Stimulated activated CD8-positive, alpha-beta memory T cell treated with anti-CD3 and anti-CD28 coated beads, Interleukin-15, amount 100 ng/mL, for 4 hours (primary cell): ENCODE measurements at places on chromosomes 4 and X.

DNA sequence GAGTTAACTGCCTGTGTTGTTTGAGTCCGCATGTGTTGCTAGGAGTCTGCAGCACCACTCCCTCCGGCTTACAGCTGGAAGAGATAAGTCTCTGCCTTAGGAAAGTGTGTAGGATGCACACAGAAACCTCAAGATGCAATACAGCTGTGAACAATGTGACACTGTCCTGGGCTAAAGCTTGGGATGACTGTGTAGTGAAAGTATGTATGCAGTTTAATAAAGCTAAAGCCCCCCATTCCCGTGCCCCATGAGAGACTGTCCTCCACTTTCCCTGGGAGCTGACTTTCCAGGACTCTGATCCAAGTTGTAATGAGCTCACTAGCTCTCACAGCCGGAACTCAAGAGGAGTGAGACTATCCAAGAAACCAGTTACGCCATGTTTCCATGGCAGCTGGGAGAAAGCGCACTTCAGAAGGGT, 156.6 kb upstream of the FTHL17 start:
- DNase-seq, result no peak

GRCh38 chr4:116480546-116480945, 604.8 kb downstream of the TRAM1L1 start:
- no peak for DNase-seq

DNA sequence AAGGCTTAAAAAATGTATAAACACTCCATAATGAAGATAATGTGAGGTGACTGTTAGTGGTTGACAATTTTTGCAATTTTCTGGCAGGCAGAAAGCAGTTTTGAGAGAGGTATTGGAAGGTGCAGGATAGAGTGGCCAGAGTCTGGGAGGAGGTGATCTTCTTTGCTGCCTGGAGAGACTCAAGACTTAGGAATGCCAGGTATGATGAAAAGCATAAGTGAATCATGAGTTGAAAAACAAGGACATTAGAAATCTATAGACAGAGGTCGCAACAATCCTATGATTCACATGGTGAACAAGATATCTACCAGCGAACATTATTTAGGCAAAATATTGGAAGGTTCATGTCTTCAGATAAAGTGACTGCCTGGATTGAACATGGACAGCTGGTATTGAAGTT, 118.5 kb downstream of the CFAP299 start:
- no peak for DNase-seq

- no peak for DNase-seq
Observed at GRCh38 chrX:54495814-54496516, at the start of gene FGD1. Gene FGD1 (minus strand): TSS chrX:54496234. CDS start chrX:54495432, 802 bp downstream.

DNA sequence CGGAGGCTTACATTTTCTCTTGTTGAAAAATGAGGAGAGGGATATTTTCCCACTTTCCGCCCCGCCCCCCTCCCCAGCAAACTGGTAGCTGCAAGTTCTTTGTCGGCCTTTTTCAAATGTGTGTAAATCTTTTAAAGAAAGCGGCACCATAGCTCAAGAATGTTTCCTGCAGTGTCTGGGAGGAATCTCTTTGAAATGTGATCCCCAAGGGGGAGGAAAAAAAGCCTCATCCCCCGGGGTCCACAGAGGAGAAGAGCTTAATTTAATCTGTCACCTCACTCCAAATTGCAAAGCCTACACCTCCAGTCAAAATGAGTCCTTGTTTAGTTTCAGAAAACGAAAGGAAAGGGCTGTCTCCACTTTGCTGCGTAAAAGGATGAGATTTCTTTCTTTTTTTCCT, 34.8 kb downstream of the ASMT start:
- DNase-seq, result no peak

DNA sequence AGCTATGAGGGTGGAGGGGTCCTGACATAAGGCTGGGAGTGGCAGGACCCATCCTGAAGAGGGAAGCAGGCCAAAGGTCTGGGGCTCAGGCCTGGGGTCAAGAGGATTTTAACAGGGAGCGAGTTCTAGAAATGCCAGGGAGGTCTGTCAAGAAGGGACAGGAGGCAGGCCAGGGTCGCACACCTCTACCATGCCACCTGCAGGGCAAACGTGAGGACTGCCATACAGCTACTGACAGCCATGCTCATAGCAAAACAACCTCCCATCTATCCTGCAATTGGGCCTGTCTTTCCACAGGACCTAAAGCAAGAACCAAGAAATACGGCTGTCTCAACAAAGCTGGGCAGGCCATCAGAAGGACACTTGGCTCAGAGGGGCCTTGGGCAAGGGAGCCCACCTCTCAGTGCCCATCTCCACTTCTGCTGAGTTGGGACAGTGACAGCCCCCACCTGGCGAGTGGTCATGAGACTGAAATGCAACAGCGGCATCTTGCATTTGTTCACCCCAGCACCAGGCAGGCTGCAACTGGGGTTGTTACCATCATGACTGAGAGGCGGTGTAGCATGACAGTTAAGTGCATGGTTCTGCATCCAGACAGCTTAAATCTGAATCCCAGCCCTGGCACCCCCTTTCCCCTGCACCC, 92.7 kb downstream of the WFS1 start:
- DNase-seq, result no peak

- no peak for DNase-seq
Observed at GRCh38 chrX:6904156-6904555, 243.4 kb upstream of the STS start.

- DNase-seq, result no peak
Observed at GRCh38 chrX:118726396-118726795, 1.0 kb upstream of the IL13RA1 start.

DNA sequence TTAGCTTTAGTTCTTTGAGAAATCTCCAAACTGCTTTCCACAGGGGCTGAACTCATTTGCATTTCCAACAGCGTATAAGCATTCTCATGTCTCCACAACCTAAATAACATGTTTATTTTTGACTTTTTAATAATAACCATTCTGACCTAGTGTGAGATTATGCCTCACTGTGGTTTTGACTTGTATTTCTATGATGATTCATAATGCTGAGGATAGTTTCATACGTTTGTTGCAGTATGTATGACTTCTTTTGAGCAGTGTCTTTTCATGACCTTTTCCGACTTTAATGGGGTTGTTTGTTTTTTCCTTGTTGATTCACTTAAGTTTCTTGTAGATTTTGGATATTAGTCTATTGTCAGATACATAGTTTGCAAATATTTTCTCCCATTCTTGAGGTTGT, 1833.0 kb upstream of the PCDH10 start:
- no peak for DNase-seq
